ENCODE measurements at places on chromosomes 6 and 20. TPM values are rescaled to one million over a fixed set of nuclear protein-coding genes. Genes with fewer than 3 reads are reported as not detected.

Gene PXMP4
- total RNA-seq = 6.3 TPM

Gene SDHAF4
- total RNA-seq = 7.4 TPM

Gene PACSIN1
- total RNA-seq = not detected

Gene PDE10A
- total RNA-seq = 0.53 TPM

Gene TGM3
- not detected for total RNA-seq

Gene C20orf141
- not detected for total RNA-seq

Gene NKAPL
- total RNA-seq = 0.29 TPM

Gene VPS16
- total RNA-seq = 55.3 TPM

Data from myometrial cell (primary cell).